Stimulated activated CD4-positive, alpha-beta T cell treated with anti-CD3 and anti-CD28 coated beads, Interleukin-12 subunit alpha, Interleukin-12 subunit beta, amount 100 ng/mL, for 48 hours (primary cell): ENCODE measurements at places on chromosomes 6 and 20.
A peak's percentile ranks its signal among the peaks of the same experiment; 100 is the strongest.

DNA sequence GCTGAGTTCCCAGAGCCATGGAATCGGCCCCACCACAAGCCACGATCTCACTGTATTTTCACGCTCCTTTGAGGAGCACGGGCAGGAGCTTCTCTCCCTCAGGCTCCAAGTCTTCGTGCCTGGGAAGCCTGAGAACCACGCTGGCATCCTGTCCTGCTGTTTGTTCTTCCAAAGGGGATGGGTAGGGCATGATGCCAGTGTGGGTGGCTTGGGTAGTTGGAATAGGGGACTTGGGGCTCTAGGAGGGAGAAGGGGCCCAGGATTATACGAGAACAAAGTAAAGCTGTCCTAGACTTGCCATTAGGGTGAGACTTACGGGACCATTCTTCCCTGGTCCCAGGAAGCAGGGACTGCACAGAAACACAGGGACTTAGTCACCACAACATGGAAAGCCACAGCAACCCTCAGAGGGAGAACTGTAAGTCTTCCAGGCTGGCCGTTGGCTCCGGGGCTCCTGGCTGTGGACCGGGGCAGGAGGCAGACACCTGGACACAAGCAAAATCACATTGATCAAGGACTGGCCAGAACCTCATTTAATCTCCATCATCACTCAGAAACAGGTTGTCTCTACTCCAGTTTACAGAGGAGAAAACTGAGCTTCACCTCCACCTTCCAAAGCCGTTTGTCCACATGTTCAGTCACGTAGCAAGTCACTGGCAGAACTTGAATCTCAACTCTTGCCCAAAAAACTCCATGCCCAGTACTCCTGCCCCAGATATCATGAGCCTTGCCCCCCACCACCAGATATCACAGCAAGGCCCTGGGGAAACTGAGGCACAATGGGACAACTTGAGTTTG lies 1.3 kb downstream of the CCN5 start:
- DNase-seq = no peak

GRCh38 chr20:64261138-64261537 lies 5.6 kb downstream of the PCMTD2 start:
- DNase-seq = no peak

- no peak for DNase-seq
Measured at GRCh38 chr20:13249798-13250170, 28.7 kb downstream of the ISM1 start.

DNA sequence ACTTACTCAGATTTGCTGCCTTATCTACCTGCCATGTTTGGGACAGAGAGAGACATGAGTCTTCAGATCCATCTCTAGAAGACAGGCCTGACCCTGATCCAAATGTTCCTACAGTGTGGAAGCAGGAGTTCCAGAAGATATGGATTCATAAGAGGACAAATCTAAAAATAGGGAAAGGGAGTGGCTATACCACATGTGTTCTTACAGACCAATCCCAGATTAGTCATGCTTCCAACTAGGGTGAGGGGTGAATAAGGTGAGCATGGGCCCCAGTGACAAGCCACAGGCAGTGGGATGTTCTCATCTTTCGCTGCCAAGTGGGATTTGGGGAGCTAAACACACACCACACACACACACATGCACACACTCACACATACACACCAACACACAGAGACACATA lies 670.7 kb upstream of the CITED2 start:
- DNase-seq = no peak

DNA sequence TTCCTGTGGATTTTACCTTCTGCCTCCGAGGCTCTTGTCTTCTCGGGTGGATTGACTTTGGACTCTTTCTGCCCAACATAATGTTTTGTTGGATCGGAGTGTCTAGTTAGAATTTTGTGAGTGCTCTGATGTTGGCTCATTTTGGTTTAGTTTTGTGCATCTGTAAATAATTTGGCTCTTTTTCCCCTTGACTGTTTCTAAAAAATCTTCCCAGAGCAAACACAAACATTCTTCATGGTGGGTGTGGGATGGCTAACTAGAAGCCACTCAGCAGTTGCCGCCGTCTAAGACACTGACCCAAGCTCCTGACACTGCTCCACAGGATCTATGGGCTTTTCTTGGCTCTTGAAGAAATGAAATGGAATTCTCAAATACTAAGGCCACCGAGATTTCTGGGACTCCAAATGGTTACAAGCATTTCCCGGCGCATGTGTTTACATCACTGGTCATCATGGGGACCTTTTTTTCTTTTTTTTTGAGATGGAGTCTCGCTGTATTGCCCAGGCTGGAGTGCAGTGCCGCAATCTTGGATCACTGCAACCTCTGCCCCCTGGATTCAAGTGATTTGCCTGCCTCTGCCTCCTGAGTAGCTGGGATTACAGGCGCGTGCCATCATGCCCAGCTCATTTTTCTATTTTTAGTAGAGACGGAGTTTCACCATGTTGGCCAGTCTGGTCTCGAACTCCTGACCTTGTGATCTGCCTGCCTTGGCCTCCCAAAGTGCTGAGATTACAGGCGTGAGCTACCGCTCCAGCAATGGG lies 92.0 kb upstream of the FRMD1 start:
- no peak for DNase-seq

DNA sequence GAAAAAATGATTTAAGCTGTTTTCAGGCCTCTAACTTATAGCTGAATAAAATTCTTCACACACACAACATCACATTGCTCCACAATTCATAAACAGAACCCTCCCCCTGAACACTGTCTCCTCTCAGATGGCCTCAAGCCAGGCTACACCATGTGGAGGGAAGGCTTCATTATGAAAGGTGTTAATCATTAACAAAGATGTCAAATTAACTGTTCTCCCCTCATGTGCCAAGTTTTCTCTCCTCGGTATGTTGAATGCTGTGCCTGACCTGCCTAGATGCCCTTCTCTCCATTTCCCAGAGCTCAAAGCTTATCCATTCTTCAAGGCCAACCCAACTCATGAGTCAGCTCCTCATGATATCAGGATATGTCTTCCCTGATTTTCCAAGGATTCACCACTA lies 210.4 kb downstream of the GMDS start:
- DNase-seq = no peak

- no peak for DNase-seq
Measured at GRCh38 chr6:72248621-72249020, 362.3 kb downstream of the RIMS1 start.

GRCh38 chr6:137767911-137768690 lies 99.0 kb upstream of the TNFAIP3 start:
- no peak for DNase-seq

GRCh38 chr6:159098636-159099106 lies 53.9 kb upstream of the TAGAP start:
- peak; percentile 56 for DNase-seq

DNA sequence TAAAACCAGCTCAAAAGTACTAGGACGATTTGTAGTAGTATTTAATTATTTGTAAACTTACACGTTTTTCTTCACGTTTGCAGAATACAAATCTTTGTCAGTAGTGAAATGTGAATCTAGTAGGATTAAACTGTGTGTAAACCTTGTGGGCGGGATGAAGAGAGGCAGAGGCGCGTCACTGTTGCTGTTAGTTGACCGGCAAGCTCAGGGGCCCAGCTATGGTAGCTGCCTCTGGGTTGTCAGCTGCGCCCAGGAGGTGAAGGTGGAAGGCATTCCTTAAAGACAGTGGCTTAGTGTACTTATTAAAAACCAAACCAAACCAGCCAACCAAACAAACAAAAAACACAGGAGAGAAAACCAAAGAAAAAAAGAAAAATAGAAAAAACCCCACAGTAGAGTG lies 69.6 kb downstream of the IGF2R start:
- DNase-seq = no peak

DNA sequence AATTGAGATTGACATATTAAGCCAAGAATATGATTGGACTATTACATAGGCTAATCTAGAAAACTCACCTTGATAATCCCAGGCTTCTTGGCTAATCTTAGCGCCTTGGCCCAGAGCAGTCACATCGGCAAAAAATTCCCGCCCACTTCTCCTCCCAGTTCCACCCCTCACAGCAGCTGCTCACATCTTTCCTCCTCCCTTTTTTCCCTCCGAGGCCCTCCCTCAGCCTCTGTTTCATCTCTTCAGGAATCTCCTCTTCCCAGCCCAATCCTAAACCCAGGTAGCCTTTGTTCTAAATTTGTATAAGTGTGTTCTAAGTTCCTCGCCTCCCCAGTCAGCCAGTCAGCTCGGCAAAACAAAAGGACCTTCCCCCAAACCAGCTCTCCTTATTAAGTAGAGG lies 184.3 kb downstream of the PRKN start:
- DNase-seq = no peak

- no peak for DNase-seq
Measured at GRCh38 chr6:16199804-16200203, 38.6 kb upstream of the GMPR start.

GRCh38 chr6:139250296-139251044 lies 41.3 kb downstream of the TXLNB start:
- peak; percentile 23 for DNase-seq

DNA sequence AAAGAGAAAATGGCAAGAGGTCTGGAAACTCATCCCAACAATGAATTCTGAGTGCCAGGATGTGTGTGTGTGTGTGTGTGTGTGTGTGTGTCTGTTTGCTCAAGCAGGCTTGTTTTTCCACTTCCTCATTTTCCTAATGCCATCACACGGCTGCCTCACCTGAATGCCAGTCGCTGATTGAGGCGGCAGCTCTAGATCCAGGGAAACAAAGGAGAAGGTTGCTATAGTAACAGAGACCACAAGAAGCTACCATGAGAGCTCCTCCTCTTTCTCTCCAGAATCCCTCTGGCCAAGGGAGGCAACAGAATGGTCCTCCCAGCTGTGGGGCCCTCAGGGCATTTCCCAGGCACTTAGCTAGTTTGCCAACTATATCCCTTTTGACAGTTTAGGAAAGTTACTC lies 241.1 kb upstream of the TSHZ2 start:
- DNase-seq = no peak

DNA sequence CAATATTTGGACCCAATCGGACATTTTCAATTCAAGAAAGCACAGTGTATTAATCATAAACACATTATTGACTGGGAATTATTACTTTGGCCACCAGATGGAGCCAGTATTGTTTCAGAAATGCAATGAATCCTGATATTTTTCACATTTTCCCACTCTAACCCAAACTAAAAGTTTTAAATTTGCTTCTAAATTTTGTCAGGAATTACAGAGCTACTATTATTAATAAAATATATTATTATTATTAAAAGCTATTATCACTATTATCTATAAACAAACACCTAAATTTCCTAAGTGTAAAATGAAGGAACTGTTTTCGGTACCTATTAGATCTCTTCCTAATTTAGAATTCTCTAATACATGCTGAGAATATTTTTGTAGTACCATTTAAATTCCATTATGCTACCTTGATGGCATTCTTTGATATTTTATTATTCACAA lies 245.3 kb downstream of the OGFRL1 start:
- DNase-seq = no peak

DNA sequence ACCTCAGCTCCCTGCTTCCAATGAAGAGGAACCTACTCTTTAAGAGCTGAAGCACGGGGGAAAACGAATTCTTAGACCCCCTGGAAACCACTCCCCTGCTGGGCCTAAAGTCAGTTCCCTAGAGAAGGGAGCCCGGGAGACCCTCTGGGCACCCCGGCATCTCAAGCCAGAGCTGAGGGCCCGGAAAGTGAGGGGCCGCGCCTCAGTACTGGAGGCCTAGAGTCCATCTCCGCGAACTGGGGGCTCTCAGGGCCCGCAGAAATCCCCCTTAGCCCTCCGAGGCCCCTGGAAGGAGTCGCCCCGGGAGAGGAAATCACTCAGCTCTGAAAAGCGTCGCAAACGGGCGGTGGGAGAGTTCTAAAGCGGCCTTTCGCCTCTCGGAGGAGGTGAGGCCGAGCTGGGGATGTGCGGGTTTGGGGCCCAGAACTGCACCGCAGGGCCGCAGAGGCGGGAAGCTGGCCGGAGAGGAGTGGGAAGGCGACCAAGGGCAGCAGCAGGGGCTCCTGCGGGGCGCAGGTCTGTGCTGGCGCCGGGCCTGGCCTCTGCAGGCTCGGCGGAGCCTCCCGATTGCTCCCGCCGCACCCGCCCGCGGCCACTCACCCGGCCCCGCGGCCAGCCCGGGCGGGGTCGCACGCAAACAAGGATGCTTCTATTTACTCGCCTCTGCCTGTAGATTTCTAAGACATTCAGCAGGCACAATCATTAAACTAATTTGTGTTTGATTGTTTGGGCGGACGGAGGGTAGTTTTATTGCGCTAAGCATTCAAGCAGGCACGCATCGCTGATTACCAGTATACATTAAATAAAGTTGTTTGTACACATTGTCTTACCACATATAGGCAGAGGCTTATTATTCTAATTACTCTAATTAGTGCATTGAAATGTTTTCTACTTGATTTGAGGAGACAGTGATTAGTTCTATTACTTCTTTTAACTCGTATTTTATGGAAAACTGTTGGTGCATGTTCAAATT lies 9.2 kb downstream of the POU3F2 start:
- DNase-seq = no peak

- no peak for DNase-seq
Measured at GRCh38 chr20:21102603-21103311, 3.4 kb downstream of the LINC00237 start.

DNA sequence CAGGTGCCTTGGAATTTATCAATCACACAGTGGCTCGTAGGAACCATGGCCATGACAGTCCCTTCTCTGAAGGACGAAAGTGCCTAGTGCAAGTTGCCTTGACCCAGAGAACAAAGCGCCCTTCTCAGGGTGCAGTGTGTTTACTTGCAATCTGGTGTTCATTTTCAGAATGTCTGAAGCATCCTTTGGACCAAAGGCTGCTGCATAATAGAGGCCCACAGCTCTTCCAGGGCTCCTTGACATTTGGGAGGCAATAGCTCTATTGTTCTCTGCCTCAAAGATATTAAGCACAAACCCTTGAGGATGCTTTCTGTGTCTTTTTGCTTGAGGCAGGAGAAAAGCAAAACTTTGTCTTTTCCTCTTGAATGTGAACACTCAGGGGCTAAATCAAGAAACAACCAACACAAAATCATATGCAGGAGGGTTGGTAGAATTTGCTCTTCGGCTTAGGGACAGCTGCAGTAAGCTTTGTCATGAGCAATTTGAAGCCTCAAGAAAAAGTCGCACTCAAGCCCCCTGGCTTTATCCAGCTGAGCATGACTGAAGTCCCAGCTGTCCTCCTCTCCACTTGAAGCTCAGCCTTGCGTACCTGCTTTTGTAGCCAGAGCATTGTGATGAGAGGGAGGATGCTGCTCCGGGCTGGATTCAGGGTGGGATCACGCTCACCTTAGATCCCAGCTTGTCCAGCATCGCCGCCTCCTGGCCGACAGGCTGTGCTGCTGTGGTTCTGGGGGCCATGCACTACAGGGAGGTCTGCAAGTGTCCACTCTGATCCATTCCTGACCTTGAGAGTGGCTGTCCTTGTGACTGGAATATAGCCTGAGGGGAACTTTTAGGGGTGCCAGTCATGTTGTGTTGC lies 495.4 kb downstream of the CDH26 start:
- no peak for DNase-seq

DNA sequence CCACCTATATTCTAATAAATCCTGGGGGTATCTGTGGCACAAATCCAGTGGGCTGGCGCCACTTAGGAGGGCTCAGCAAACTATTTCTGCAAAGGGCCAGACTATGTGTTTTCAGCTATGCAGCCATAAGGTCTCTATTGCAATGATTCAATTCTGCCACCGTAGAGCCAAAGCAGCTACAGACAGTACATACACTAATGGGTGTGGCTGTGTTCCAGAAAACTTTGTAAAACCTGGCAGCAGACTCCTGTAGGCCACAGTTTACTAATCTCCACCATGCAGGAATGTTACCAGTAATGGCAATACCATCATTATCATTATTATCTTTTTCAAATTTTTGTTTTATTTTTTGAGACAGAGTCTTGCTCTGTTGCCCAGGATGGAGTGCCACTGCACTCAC lies 65.7 kb downstream of the SULF2 start:
- no peak for DNase-seq
